ENCODE measurements at places on chromosomes 12 and 14. TPM values are rescaled to one million over a fixed set of nuclear protein-coding genes. Genes with fewer than 3 reads are reported as not detected.

GRCh38 chr14:68616221-68616902, 176.5 kb downstream of the ZFP36L1 start:
- no peak for DNase-seq
- H3K4me1 ChIP-seq: peaks cover 46% of the 10 kb centered on the region
- no peaks in the 10 kb centered on the region for H3K36me3 ChIP-seq
- H3K27ac ChIP-seq: no peak overlapping the region
- H3K27me3 ChIP-seq: no peaks in the 10 kb centered on the region
- H3K4me3 ChIP-seq: no peak overlapping the region

The BEGAIN gene
- total RNA-seq: not detected

- no peaks in the 10 kb centered on the region for H3K36me3 ChIP-seq
- no peaks in the 10 kb centered on the region for H3K27me3 ChIP-seq
- no peak for DNase-seq
- no peak overlapping the region for H3K27ac ChIP-seq
- no peak overlapping the region for H3K4me3 ChIP-seq
- peaks cover 9% of the 10 kb centered on the region for H3K4me1 ChIP-seq
These were observed 54.9 kb downstream of the OTOGL start for GRCh38 chr12:80154261-80154660.

The DNAI7 gene
- total RNA-seq: not detected

- H3K36me3 ChIP-seq: no peaks in the 10 kb centered on the region
- no peak overlapping the region for H3K4me3 ChIP-seq
- H3K27ac ChIP-seq: no peak overlapping the region
- no peaks in the 10 kb centered on the region for H3K27me3 ChIP-seq
These were observed 144.5 kb downstream of the TGFB3 start for GRCh38 chr14:75837151-75837787.

- no peaks in the 10 kb centered on the region for H3K4me1 ChIP-seq
- no peaks in the 10 kb centered on the region for H3K36me3 ChIP-seq
- H3K4me3 ChIP-seq: no peak overlapping the region
- no peak for DNase-seq
- H3K27me3 ChIP-seq: no peaks in the 10 kb centered on the region
These were observed 251.9 kb upstream of the PRKD1 start for GRCh38 chr14:30179381-30180130.

GRCh38 chr12:16473610-16474326, 126.3 kb downstream of the MGST1 start:
- no peaks in the 10 kb centered on the region for H3K4me1 ChIP-seq
- H3K4me3 ChIP-seq: no peak overlapping the region
- DNase-seq: no peak
- H3K27me3 ChIP-seq: no peaks in the 10 kb centered on the region

DNA sequence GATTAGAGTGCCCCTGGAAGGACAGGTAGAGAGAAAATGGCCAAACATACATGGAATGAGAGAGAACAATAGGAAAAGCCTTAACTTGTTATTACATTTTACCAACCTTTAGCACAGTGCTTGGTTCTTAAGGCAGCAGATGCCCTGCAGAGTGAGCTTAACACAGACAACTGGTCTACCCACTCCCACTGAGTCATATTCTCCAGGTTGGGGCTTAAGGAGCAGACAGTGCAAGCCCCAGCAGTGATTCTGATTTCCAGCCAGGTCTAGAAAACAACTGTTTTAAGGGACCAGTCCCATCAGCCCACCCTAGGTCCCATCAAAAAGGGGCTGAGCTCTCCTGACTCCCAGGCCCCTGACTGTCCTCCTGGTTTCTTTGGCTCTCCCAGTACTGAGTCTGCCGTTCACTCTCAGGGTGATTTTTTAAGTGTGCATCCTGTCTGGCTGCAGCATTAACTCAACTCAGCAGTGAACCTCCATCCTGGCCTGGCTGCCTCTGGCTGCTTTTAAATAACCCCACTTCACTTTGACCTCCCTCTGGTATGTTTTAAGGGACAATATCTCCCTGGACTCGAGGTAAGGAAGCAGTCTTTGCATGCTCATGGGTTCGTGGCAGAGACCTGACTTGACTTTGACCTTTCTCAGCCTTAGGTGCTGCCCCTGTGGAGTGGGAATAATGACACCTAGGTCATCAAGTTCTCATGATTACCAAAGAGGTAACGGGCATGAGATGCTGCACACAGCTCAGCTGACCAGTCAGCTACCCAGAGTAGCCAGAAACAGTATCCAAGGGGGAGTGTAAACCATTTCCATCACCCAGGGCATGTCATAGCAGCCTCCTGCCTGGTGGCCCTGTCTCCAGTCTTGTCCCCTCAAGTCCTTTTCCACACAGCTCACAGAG, 210.7 kb upstream of the PWP1 start:
- peaks cover 25% of the 10 kb centered on the region for H3K4me1 ChIP-seq
- no peak overlapping the region for H3K4me3 ChIP-seq
- no peak for DNase-seq
- H3K27ac ChIP-seq: no peak overlapping the region
- no peaks in the 10 kb centered on the region for H3K36me3 ChIP-seq

The SLC38A6 gene
- 12.4 TPM for total RNA-seq

DNA sequence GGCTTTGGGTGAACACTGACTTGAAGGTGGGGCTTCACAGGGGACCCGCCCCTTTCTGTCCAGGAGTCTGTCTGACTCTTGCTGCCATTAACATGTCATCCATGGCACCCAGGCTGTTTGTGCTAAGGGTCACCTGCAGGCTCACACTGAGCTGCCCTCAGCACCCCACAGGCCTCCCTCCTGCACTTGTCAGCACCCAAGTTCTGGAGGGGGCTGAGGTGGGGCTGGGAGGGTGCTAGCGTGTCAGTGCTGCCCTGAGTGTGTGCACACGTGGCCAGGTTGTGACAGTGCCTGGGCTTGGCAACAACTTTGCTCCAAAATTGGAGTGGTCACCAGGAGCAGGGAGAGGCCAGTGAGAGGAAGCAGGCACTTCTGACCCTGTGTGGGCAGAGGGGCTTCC, 963.2 kb downstream of the TRHDE start:
- no peak overlapping the region for H3K4me3 ChIP-seq
- H3K27ac ChIP-seq: no peak overlapping the region

The TMEM119 gene
- not detected for total RNA-seq

DNA sequence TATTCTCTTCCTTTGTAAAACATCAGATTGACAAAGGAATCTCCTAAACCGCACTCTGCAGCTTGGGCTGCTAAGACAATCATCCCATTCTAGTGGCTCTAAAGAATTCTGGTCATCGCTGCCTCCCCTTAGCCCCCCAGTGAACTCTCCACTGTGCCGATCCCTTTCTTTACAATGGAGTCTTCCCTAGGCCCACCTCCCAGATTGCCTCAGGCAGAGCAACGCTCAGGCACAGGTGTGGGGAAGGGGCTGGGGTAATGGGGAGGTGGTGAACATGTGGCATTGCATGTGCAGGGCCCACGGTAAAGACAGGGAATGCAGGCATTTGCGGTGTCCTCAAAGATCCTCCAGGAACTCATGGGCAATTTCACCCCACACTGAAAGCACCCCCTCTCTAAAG, 86.3 kb downstream of the PLEKHG3 start:
- no peak overlapping the region for H3K4me3 ChIP-seq
- H3K27me3 ChIP-seq: peaks cover 3% of the 10 kb centered on the region
- H3K4me1 ChIP-seq: no peaks in the 10 kb centered on the region
- H3K27ac ChIP-seq: no peak overlapping the region
- DNase-seq: no peak

- H3K27ac ChIP-seq: no peak overlapping the region
- no peaks in the 10 kb centered on the region for H3K36me3 ChIP-seq
- H3K4me1 ChIP-seq: peaks cover 5% of the 10 kb centered on the region
- no peaks in the 10 kb centered on the region for H3K27me3 ChIP-seq
- DNase-seq: no peak
These were observed 38.5 kb downstream of the GNPTAB start for GRCh38 chr12:101792046-101792931.

- H3K27ac ChIP-seq: no peak overlapping the region
- H3K4me3 ChIP-seq: no peak overlapping the region
- no peaks in the 10 kb centered on the region for H3K36me3 ChIP-seq
- DNase-seq: no peak
- H3K4me1 ChIP-seq: no peaks in the 10 kb centered on the region
These were observed 136.0 kb upstream of the C14orf180 start for GRCh38 chr14:104443391-104444158.
